ENCODE measurements at places on chromosomes 1 and 21.

- DNase-seq = no peak
- H3K4me1 ChIP-seq = no peaks in the 10 kb centered on the region
- no peak overlapping the region for H3K4me3 ChIP-seq
- H3K27me3 ChIP-seq = no peaks in the 10 kb centered on the region
- H3K27ac ChIP-seq = no peak overlapping the region
- H3K36me3 ChIP-seq = no peaks in the 10 kb centered on the region
These were observed 102.7 kb downstream of the RUNX1 start for GRCh38 chr21:34946385-34946840.

GRCh38 chr1:180923887-180924286 is 11.2 kb downstream of the KIAA1614 start:
- no peaks in the 10 kb centered on the region for H3K36me3 ChIP-seq
- no peak overlapping the region for H3K4me3 ChIP-seq
- DNase-seq = no peak
- no peaks in the 10 kb centered on the region for H3K27me3 ChIP-seq

DNA sequence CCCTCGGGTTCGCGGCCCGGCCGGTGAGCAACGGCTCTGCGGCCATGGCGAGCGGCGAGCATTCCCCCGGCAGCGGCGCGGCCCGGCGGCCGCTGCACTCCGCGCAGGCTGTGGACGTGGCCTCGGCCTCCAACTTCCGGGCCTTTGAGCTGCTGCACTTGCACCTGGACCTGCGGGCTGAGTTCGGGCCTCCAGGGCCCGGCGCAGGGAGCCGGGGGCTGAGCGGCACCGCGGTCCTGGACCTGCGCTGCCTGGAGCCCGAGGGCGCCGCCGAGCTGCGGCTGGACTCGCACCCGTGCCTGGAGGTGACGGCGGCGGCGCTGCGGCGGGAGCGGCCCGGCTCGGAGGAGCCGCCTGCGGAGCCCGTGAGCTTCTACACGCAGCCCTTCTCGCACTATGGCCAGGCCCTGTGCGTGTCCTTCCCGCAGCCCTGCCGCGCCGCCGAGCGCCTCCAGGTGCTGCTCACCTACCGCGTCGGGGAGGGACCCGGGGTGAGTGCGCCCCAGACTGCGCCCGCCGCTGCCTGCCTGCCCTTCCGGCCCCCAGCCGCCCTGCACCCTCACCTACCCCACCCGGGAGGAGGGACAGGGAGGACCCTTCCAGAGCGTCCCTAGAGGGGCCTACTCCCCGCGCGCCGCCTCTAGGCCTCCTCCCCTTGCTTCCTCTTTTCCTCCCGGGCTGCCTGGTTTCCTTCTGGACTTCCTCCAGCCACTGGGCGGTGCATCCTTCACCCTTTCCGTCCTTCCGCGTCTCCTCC is at the start of gene RNPEP:
TSS of gene RNPEP (plus strand) at position 26 of the 757 bp plus-strand sequence. CDS start at position 45, 19 bp downstream.
- peak within 1 kb of the TSS; percentile 98 for H3K27ac ChIP-seq
- no peaks in the 10 kb centered on the region for H3K4me1 ChIP-seq
- DNase-seq = peak; percentile 80
- H3K27me3 ChIP-seq = no peaks in the 10 kb centered on the region
- peak within 1 kb of the TSS; percentile 72 for H3K4me3 ChIP-seq
- H3K36me3 ChIP-seq = no peaks in the 10 kb centered on the region

GRCh38 chr1:180887841-180888240 is 24.9 kb upstream of the KIAA1614 start:
- no peaks in the 10 kb centered on the region for H3K4me1 ChIP-seq
- no peak overlapping the region for H3K4me3 ChIP-seq
- no peaks in the 10 kb centered on the region for H3K36me3 ChIP-seq
- H3K27ac ChIP-seq = no peak overlapping the region
- H3K27me3 ChIP-seq = no peaks in the 10 kb centered on the region

DNA sequence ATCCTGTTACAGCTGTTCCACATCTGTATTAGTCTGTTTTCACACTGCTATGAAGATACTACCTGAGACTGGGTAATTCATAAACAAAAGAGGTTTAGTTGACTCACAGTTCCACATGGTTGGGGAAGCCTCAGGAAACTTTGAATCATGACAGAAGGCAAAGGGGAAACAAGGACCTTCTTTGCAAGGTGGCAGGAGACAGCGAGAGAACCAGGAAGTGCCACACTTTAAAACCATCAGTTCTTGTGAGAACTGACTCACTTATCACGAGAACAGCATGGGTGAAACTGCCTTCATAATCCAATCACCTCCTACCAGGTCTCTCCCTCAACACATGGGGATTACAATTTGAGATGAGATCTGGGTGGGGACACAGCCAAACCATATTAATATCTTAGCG is 110.3 kb upstream of the TRABD2B start:
- no peaks in the 10 kb centered on the region for H3K4me1 ChIP-seq
- no peaks in the 10 kb centered on the region for H3K27me3 ChIP-seq
- DNase-seq = no peak
- H3K27ac ChIP-seq = no peak overlapping the region
- no peaks in the 10 kb centered on the region for H3K36me3 ChIP-seq

GRCh38 chr1:105608713-105609112 is 1447.8 kb upstream of the PRMT6 start:
- DNase-seq = no peak
- no peaks in the 10 kb centered on the region for H3K36me3 ChIP-seq
- H3K27me3 ChIP-seq = no peaks in the 10 kb centered on the region
- no peak overlapping the region for H3K27ac ChIP-seq

DNA sequence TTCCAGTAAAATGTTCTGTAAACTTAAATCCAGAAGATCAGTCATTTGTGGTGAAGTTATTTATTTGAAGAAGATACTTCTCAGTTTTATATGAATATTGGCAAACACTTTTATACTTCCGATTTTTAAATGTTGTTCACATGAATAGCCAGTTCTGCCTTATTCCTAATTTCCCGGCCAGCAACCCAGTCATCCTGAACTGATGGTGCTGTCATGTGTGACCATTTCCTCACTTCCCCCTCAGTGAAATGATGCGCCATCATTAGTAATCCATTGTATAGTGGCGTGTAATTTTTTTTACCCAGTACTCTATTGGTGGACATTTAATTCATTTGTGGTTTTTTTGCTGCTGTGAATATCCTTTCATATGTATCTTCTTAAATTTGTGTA is 16.4 kb downstream of the GPSM2 start:
- no peaks in the 10 kb centered on the region for H3K4me1 ChIP-seq
- no peak overlapping the region for H3K4me3 ChIP-seq
- H3K27me3 ChIP-seq = no peaks in the 10 kb centered on the region
- no peak for DNase-seq

DNA sequence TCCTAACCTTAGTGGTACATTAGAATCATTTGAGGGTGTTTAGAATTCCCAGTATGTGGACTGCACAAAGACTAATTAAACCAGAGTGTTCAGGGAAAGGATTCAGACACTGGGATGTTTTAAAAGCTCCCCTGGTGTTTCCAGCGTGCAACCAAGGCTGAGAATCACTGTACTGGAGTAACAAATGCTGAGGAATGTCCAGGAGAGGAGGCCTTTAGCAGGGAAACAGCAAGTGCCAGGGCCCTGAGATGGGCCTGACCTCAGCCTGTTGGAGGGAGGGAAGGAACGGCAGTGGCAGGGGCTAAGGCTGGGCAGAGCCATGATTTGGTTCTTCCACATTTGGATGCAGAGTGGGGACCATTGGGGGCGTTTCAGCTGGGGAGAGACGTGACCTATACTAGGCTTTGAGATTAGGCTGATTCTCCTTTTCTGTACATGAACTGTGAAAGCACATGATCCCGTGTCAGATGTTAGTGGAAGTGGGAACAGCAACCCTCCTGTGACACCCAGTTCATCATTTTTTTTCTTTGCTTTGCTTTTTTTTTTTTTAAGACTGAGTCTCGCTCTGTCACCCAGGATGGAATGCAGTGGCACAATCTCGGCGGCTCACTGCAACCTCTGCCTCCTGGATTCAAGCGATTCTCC is 49.3 kb downstream of the KANK4 start:
- no peaks in the 10 kb centered on the region for H3K27me3 ChIP-seq
- no peak overlapping the region for H3K27ac ChIP-seq
- H3K4me1 ChIP-seq = no peaks in the 10 kb centered on the region
- DNase-seq = no peak
- H3K36me3 ChIP-seq = no peaks in the 10 kb centered on the region

GRCh38 chr1:101188331-101188730 is 48.5 kb upstream of the S1PR1 start:
- H3K4me1 ChIP-seq = no peaks in the 10 kb centered on the region
- no peaks in the 10 kb centered on the region for H3K36me3 ChIP-seq
- H3K4me3 ChIP-seq = no peak overlapping the region
- no peak for DNase-seq
- H3K27ac ChIP-seq = no peak overlapping the region

DNA sequence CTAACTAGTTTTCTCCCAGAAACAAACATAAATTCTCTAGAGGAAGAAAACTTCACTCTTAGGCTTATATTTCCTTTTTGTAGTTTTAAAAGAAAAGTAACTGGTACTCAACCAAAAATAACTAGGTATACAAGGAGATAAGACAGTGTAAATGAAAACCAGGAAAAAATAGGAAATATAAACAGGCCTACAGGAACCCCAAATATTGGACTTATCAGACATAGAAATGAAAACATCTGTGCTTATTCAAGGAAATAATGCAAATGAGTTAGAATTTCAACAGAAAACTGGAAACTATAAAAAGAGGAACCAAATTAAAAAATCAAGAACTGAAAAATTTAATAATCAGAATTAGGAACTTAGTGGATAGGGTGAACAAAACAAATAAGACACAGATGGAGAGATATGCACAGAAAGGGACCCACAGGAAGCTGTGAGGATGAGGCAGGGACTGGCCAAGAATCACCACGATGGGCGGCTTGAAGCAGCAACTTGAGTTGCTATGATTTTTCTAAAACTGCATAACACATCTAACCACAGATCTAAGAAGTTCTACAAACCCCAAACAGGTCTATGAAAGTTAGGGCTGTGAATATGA is 67.5 kb upstream of the ACTRT2 start:
- DNase-seq = no peak
- no peak overlapping the region for H3K4me3 ChIP-seq
- H3K27ac ChIP-seq = no peak overlapping the region
- no peaks in the 10 kb centered on the region for H3K4me1 ChIP-seq

DNA sequence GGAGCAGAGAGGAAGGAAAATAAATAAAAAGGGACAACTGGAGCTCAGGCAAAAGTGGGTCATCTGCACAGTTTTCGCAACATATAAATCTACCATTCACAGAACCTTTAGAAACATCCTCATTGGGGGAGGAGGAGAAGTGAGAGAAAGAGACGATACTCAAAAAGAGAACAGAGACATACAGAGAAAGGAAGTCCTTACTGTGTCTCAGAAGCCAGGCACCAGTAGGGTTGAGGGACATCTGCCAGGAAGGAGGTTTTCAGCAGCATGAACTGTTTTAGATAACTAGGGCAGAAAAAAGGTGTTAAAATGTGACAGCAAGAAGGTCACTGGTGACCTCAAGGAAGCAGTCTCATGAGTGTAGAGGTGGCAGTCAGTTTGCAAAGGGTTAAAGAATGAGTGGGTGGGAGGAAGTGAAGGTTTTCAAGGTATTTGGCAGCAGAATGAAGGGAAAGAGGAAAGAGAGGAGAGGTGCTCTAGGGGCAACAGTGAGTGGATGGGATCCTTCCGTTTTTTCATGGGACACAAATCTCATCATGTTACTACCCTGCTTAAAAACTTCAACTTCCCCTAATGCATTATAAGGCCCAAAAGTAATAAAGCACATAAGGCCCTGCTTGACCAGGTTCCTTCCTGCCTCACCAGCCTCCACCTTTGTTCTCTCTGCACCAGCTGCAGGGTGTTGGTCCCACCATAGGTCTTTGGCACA is 9.5 kb downstream of the JAK1 start:
- no peaks in the 10 kb centered on the region for H3K36me3 ChIP-seq
- peaks cover 11% of the 10 kb centered on the region for H3K4me1 ChIP-seq
- no peak overlapping the region for H3K4me3 ChIP-seq

Data from uterus (tissue), 4 donors.